ENCODE measurements at places on chromosomes 3 and 15.

GRCh38 chr15:57563416-57563815, 28.3 kb upstream of the MYZAP start:
- DNase-seq: no peak

- no peak for DNase-seq
Observed at GRCh38 chr15:77974098-77974414, 103.5 kb downstream of the TBC1D2B start.

DNA sequence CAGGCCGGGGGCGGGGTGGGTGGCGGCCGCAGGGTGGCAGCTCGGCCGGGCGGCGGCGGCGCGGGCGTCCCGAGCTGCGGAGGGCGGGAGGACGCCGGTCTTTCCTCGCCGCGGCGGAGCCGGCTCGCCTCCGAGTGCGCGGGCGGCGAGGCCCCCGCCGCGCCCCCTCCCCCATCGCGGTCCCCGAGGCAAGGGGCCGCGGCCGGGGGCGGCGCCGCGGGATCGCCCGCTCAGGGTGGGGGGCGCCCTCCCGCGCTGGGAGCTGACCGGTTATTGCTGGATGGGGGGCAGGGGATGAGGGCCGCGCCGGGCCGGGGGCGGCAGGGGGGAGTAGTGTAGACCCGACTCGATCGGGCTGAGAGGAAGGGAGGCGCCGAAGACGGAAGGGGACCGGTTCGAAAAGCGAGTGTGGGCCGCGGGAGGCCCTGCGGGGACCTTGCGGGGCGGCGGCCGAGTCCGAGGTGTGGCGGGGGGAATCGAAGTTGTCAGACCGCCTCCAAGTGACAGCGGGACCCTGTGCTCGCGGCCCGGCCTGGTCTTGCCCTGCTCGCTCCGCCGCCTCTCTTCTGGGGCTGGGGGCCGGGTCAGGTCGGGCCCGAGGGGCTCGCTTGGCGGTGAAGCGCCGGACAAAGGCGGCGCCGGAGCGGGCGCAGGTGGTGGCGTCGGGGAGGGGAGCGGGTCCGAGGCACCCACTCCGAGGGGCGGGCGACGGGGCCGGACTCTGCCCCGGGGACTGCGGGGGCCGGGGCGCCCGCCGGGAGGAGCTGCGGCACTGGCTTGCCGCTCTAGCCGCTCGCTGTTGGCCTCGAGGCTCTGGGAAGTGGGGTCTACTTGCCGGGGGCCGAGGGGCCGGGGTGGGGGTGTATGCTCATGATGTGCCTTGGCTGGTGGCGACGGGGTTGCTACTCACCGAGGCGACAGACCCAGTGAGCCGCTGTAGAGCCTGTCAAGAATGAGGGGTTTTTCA, 1.1 kb downstream of the BAHD1 start:
- no peak for DNase-seq

- DNase-seq: no peak
Observed at GRCh38 chr15:62099094-62099601, 32.4 kb downstream of the C2CD4A start.

DNA sequence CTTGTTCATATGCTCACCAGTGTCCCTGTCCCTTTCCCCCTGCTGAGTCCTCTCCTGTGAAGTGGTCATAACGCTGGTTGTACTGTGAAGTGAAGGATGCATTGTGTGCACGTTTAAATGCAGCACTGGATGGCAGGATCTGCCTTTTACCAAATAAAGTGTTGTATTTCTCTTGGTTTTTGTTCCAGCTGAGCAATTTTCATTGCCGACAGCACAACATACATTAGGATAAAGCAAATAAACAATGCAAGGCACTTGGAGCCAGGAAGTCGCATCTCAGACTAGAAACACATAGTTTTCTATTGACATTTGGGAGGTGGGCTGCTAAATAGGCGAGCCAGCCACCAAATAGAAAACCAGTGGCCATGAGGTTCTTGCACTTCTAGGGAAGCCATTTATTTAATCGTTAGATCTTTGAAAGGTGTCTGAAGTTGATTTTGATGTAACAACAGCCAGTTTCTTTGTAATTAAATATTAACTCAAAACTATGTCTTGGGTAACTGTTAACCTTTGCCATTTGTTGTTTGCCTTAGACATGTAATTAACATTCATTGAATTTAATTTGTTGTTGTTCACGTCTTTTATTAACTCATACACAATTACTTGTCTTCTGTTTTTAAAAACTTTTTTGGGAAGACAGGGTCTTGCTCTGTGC, 185.3 kb downstream of the FNDC3B start:
- no peak for DNase-seq

DNA sequence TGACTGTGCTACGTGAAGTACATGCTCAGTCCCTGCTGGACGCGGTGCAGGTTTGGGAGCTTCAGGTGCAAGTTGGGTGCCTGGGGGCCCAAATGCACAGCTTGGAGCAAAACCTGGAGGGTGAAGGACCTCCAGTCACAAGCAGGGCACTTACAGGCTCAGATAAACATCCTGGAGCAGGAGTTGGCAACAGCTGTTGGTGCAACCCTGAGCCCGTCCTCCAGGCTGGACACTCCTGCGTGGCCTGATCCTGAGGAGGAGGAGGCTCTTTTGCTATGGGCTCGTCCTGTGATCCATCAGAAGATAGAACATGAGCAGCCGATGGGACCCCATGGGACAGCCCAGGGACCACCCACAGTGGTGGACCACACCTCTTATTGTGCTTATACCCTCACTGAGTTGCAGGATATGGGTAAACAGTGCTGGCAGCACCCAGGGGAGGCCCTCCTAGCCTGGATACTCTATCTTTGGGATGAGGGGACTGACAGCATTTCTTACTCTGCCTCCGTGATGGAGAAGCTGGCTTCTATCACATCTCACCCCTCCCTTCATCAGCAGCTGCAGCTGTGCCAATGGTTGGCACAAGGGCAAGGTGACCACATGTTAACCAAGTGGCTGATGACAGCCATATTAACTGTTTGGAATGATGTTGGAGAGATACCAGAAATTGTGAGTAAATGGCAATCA, 301.6 kb downstream of the ZPLD1 start:
- DNase-seq: no peak

GRCh38 chr15:50904211-50904610, 4.3 kb upstream of the AP4E1 start:
- no peak for DNase-seq

- no peak for DNase-seq
Observed at GRCh38 chr3:144018776-144019175, 47.2 kb downstream of the DIPK2A start.

DNA sequence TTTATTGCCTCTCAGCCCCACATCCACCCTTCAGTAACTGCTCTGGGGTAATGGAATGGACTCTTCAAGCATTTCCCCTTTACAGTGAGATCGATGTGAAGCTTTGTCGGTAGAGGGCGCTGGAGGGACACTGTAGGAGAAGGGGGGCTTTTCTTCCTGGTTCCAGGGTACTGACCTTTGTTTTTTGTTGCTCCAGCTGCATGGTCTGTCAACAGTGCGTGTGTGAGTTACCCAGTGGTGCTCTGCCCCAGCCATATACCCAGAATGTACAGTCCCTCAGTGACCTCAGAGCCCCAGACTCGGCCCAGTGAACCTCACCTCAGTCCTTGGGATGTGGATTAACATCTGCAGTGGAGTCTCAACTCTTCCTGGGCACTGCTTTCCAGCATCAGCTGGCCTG, 180.3 kb upstream of the TSC22D2 start:
- DNase-seq: no peak

- no peak for DNase-seq
Observed at GRCh38 chr3:146889626-146890025, 284.5 kb upstream of the PLSCR5 start.

DNA sequence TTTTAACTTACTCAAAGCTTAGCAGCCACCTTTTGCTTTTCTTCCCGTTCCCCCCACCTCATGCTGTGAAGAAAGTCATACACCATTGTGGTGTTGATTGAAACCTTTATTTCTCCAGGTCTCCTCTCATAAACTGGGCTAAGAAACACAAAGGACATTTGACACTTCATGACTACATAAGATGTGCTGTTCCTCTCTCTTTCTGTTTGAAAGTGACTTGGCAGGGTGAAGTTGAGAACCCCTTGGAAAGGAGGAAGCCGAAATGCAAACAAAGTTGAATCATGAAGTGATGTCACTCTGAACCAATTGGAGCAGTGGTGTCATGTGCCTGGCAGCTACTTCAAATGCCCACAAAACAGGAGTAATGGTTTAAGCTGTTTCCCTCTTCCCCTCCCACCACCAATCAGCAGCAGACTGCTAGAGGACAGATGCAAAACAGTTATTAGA, 174.7 kb downstream of the IGF1R start:
- no peak for DNase-seq

- no peak for DNase-seq
Observed at GRCh38 chr3:124172816-124173215, 180.9 kb upstream of the ROPN1 start.

- no peak for DNase-seq
Observed at GRCh38 chr15:70432924-70433495, 330.3 kb downstream of the UACA start.

DNA sequence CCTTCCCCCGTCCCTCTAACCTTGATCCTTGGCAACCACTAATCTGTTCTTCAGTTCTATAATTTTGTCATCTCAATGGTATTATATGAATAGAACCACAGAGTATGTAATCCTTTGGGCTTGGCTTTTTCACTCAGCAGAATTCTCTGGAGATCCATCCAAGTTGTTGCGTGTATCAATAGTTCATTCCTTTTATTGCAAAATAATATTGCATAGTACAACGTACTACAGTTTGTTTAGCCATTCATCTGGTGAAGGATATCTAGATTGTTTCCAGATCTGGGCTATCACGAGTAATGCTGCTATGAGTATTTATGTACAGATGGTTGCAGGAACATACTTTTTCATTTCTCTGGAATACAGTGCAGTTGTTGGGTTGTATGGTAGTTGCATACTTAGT, 76.2 kb downstream of the PLXNA1 start:
- no peak for DNase-seq

All from stimulated activated CD4-positive, alpha-beta T cell treated with anti-CD3 and anti-CD28 coated beads, Interleukin-1b, Interleukin-23, amount 100 ng/mL, for 1 hour (primary cell).